H9 (cell line): ENCODE measurements at places on chromosomes 1 and 21.

DNA sequence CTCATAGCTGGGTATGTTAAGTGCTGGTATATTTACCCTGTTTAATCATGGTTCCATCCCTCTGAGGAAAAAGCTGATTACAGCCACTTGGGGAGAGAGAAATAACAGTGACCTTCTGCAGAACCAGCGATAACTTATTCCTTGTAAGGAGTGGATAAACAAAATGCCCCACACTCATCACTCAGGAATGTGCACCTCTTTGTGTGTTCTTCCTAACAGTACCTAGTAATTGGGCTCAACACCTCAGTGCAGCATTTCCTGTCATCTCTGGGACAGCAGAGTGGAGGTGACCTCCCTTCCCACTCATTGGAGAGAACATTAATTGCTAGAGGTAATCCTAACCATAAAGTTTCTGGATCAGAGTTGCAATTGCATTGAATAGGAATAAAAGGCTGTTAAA is 112.5 kb upstream of the F3 start:
- no peak for DNase-seq

GRCh38 chr1:42529724-42530181 is 66.7 kb downstream of the CCDC30 start:
- no peak for DNase-seq

DNA sequence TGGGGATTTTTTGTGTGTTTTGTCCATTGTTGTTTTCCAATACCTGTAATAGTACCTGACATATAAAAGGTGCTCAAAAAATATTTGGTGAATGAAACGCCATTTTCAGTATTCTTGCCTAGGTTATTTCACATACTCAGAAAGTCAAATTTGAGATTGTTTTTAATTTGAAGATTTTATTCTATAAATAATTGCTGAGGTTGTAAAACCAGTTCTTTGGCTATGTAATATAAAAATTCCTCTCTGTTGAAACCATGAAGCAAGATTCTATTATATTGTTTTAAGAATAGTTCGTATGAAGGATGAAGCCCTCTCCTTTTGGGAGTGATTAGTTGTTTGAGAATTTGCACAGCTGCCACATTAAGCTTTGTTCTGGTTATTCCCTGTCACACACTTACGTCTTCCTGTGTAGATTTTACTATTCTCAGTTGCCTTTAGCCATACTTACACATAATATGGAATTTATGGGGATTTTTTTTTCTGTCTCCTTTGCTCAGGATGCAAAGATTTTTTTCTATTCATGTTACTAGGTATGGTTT is 60.2 kb upstream of the MPC2 start:
- no peak for DNase-seq

DNA sequence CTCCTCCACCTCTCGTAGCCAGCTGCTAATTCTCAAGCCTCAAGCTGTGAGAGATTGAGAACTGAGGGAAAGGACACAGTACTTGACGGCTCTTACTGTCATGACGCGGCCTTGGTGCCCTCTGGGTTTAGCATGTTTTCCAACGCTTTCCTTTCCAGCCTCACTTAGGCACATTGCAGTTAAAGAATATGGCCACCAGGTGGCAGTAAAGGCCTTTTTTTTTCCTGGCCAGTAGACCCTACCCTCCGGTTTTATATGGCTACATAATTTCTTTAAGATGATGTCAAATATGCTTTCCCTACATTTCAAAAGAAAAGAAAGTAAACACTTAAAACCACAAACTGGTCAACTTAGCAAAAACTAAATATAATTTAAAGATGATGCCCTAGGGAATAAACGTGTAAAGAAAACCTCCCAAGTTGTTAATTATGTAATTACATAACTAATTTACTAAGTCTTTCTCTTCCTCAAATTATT is 56.8 kb upstream of the PRDX6 start:
- DNase-seq = peak; percentile 77

DNA sequence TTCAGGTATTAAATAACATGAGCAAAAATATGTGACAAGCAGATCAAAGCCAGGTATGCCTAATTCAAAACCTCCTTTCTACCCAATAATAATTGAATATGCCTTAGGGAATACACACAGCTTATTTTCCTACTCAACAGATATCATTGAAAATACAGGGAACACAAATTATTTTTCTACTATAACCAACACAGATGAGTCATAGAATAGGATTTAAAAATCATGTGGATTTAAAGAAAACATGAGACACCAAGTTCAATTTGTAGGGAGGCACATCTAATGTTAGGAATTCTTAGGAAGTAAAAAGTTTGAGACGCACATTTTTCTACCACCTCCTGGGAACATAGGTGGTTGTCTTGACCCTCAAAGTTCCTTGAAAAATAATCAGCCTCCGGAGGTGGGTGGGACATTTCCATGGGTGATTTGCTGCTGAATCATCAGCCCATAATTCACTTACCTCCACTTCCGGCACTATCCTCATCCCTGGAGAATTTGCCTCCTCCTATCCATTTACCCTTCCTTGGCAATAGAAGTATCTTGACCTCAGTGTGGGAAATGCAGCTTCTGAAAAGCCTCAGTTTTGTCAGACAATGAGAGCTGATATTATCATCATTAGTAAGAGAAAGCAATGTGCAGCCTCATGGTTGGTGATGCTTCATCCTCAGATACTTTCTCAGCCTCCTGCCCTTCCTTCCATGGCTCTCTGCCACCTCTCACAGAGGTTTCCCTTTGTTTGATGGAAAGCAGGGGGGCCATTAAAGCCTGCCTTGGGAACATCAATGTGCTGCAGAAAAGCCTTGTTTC is 33.5 kb upstream of the RGS4 start:
- no peak for DNase-seq

- no peak for DNase-seq
Observed at GRCh38 chr1:80896781-80897356, 903.9 kb upstream of the ADGRL2 start.

DNA sequence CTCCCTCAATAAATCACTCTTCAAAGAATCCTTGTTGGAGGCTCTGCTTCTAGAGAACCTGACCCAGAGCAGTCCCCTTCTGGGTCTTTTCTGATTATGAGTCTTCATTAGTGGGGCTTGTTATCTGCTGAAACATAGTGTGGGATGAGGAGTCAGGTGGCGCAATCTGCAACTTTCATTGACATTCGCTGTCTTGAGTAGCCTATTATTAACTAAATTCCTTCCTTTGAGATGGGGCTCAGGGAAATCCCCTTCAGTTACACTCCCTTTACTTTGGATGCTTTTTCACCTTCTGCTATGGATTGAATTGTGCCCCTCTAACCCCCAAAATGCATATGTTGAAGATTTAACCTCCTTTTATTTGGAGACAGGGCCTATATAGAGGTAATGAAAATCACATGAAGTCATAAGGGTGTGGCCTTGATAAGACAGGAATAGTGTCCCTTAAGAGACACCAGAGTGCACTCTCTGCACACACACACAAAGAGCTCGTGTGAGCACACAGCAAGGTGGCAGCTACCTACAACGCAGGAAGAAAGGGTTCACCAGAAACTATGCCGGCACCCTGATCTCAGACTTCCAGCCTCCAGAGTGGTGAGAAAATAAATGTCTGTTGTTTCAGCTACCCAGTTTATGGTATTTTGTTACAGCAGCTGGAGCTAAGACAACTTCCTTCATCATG is 19.5 kb downstream of the DIO1 start:
- DNase-seq = no peak

DNA sequence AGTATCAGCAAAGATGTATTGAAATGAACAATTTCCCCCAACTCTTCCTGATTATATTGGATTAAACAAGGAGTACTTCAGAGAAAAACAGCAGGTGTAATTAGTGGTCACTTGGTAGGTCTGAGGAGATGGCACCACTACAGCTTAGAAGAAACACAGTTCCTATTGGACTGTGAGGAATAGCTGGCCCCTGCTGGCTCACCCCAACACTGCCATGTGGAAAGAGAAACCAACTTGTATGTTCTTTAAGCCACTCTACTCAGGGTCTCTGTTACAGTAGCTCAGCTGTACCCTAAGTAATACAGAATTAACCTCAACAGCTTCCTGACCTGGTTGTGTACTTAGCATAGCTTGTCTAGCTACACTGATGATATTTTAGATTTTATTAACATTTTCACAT is 26.5 kb upstream of the MTR start:
- no peak for DNase-seq

GRCh38 chr1:33094971-33095604 is 14.1 kb downstream of the AZIN2 start:
- DNase-seq = peak; percentile 73

DNA sequence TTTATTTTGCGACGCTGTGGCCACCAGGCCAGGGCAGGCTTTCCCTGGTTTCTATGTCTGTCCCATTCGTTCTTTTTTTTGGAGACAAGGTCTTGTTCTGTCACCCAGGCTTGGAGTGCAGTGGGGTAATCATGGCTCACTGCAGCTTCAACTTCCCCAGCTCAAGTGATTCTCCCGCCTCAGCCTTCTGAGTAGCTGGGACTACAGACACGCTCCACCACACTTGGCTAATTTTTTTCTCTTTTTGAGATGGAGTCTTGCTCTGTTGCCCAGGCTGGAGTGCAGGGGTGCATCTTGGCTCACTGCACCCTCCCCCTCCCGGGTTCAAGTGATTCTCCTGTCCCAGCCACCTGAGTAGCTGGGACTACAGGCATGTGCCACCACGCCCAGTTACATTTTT is 43.4 kb upstream of the WNT4 start:
- DNase-seq = no peak

DNA sequence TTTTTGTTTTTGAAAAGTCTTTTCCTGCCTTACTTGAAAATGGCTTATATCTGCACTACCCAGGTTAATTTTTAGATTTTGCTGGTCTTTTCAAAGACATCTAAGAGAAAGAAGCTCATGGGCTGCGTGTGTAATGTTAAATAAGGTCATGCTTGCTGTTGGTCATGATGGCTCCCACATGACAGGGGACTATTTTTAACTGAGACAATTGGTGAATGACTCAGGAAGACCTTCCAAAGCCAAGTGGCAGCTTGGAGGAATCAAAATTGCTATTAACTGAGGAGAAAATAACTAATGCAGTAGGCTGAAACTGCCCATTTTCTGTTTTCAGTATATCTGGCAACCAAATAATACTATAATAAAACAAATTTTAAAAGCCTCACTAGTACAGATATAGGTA is 117.1 kb upstream of the SPAG17 start:
- no peak for DNase-seq

DNA sequence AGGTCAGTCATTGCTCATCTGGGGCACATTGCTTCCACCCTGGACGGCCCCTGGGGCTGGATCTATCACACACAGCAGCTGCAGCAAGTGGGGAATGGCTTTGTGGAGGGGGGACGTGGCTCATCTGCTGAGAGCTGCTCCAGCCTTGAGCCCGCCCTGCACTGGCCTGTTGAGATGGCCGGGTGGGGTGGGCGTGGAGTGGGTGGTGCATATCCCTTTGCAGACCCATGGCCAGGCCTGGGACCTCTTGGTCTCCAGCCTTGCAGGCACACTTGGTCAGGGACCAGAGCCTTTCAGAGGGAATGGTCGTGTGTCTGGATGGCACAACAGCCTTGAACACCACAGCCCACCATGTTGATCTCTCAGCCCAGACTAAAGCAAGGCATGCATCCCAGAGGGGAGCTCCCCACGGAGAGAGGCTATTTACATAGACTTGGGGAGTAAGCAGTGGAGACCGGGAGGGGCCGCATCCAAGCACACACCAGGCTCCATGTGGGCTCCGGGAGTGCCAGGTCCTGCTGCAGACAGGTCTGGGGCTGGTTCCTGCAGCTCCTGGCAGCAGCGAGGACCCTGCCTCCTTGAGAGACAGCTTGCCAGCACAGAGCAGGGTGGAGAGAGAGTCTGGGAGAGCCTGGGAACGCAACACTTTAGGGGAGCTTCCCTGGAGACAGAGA is 52.8 kb upstream of the SELENON start:
- DNase-seq = no peak

DNA sequence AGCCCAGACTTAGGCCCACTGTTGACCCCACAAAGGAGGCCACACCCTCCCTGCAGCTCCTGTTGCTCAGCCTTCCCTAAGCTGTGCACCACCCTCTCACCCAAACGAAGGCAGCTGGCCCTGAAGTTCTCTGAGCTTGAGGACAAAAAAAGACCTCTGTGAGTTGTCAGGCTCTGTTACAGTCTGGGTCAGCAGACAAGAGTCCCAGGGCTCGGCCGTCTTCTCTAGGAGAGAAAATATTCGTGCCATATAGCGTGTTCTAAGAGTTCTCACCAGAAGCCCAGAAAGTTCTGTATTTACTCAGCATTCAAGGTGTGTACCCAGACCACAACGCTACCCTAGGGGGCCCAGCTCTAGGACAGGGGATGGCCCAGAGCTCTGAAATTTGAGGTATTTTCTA is 25.5 kb upstream of the LYST start:
- no peak for DNase-seq

- no peak for DNase-seq
Observed at GRCh38 chr1:32897082-32898049, 3.8 kb downstream of the TMEM54 start.

GRCh38 chr1:61448914-61449313 is 276.0 kb downstream of the TM2D1 start:
- no peak for DNase-seq

GRCh38 chr1:94183197-94183815 is 54.1 kb downstream of the ARHGAP29 start:
- no peak for DNase-seq

GRCh38 chr1:10866321-10867093 is 70.1 kb upstream of the CASZ1 start:
- DNase-seq = peak; percentile 68

DNA sequence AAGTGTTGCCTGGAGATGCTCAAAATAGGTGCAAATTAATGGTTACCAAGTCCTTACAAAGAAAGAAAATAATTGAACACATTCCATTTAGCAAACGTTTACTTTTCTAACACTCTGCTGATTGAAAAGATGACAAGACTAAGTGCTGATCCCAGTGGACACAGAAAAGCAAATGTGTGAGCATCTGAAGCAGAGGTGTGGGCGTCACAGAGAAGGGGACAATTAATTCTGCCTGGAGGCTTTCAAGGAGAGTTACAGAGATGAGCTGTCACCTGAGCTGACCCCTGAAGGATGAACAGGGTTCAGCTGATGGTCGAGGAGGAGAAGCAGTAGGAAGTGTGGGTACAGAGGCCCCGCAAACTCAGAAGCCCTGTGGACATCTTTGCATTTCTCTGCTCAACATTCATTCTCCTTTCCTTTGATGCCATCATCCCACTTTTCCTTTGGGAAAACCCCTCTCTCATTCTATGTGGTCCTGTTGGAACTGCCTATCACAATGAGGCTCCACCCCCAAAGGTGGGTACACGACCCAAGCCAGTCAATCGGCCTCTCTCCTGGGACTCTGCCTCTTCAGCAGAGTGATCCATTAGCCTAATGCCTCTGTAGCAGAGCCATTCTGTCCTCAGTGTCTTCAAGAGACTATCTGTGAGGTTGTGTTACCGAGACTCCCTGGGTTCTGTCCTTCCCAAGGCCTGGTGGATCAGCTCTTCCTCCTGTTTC is 17.2 kb upstream of the PLA2G2E start:
- no peak for DNase-seq
